ENCODE measurements at places on chromosomes 7 and 10.

- no peak for DNase-seq
These were observed 30.6 kb upstream of the MYL10 start for GRCh38 chr7:101659706-101660105.

- DNase-seq = no peak
These were observed 673.8 kb downstream of the INHBA start for GRCh38 chr7:41029072-41029499.

GRCh38 chr7:74289659-74290552 lies 699 bp downstream of the CLIP2 start:
- peak; percentile 16 for DNase-seq

- DNase-seq = no peak
These were observed 9.2 kb downstream of the PFKFB3 start for GRCh38 chr10:6211671-6212635.

DNA sequence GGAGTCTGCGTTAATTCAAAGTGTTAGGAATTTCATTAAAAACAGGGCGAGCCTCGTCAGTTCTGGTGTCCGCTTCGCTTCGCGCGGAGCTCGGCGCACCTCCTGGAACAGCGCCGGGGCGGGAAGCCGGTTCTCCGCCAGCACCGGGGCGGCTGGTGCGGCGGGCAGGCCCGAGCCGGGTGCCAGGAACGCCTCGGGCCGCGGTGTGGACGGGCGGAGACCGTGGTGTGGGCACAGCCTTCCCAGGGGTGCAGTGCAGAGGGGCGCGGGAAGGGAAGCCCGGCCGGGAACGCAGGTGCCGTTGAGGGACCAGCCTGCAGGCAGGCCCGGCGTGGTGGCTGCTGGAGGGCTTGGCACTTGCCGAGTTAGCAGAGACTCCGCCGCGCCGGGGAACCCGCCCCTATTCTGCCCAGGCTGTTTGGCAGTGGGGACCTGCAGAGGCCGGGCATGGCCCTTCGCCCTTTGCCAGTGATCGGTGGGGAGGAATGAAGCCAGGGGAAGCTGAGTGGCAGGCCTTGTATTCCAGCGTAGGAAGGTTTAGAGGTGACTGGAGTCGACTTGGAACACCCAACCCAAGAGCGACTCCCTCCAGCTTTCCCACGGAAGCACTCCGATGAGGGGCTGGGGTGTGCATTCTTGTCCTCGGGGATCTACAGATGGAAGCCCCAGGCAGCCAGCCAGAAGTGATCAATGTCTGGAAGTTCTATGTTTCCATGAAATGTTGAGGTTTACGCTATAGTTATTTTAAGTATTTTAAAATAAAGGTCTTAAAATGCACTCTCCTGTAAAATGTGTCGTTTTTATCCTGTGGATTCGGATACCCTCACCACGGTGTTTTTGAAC lies 945 bp upstream of the RHEB start:
- DNase-seq = no peak

GRCh38 chr10:132631338-132631735 lies 93.8 kb downstream of the INPP5A start:
- DNase-seq = no peak

DNA sequence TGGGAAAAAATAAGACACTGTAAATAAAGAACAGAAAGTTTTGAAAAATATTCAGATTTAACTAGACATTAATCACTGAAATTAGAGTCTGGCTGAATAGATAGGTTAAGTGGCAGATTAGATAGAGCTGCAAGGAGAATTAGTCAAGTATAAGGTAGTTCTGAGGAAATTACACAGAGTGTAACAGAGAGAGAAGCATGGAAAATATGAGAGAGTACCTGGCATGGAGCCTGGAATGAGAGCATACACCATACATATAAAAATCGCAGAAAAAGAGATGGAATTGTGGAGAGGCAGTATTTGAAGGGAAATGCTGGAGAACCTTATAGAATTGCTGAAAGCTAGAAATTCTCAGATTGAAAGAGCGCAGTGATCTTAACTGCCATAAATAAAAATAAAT lies 46.9 kb downstream of the ZNRF2 start:
- DNase-seq = no peak

- no peak for DNase-seq
These were observed 35.5 kb downstream of the PFKP start for GRCh38 chr10:3102720-3103427.

GRCh38 chr10:60312818-60313588 lies 76.7 kb downstream of the ANK3 start:
- no peak for DNase-seq

GRCh38 chr7:89731751-89732445 lies 422.4 kb upstream of the STEAP1 start:
- DNase-seq = no peak

DNA sequence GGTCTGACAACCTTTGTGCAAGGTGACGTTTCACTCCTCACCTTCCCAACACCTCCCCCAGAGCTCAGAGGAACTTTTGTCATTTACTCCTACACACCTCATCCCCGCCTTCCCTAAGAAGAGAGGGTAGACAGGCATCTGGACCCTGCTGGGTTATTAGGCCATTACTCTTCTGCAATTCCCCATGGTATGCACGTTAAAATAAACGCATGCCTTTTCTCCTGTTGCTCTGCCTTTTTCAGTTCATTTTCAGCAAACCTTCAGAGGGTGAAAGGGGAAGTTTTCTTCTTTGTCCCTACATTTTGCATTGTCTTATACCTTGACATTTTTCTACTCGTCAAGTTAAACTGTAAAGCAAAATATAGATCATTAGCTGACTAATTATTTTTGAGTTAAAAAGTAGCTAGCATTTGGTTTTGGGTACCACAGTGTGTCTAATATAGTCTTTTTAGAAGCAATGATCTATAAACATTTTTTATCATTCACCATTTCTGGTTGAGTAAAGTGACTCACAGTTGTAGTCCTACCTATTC lies 10.5 kb upstream of the EDRF1 start:
- DNase-seq = no peak

- DNase-seq = no peak
These were observed 36.2 kb downstream of the NOLC1 start for GRCh38 chr10:102188298-102188940.

DNA sequence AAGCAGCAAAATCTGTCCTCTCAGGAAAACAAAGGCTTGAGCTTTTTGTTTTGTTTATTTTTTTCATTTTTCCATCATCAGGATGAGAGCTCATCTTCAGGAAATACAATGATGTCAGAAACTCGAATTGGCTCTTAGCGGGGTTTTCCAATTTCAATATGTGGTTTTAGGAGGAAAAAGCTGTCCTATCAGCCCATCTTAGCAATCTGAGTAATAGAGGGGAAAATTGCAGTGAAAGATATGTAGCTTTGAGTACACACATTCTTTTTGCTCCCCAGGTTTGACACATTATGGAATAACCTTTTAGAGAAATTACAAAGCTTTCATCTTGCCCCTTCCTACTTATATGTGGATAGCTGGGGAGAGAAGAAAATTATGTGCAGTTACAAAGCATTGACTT lies 113.6 kb upstream of the MYO3A start:
- no peak for DNase-seq

- no peak for DNase-seq
These were observed 65.3 kb downstream of the DGKB start for GRCh38 chr7:14837216-14837615.

- DNase-seq = no peak
These were observed at the start of gene CAV1 for GRCh38 chr7:116524609-116525297. Gene CAV1, plus strand, starts transcription at chr7:116525036. Its CDS starts 27 bp downstream, at chr7:116525063.

- no peak for DNase-seq
These were observed 9.0 kb upstream of the CUZD1 start for GRCh38 chr10:122854648-122855047.

DNA sequence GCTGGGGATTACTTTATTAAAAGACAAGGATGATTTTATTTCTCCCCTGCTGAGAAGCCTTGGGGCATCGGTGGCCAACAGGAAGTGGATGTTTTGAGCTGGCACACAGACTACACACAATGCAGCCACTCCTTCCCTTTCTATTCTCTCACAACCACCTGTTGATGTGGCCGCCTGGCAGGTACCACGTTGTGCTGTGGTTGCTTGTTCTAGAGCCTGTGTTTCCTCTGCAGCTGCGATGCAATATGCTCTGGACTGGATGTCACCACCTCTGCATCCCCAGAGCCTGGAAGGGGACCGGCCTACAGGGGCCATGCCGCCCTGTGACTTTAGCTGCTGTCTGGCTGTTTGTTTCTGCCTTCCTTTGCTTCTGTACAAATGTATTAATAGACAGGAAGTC lies 195.7 kb upstream of the CELF2 start:
- DNase-seq = no peak

DNA sequence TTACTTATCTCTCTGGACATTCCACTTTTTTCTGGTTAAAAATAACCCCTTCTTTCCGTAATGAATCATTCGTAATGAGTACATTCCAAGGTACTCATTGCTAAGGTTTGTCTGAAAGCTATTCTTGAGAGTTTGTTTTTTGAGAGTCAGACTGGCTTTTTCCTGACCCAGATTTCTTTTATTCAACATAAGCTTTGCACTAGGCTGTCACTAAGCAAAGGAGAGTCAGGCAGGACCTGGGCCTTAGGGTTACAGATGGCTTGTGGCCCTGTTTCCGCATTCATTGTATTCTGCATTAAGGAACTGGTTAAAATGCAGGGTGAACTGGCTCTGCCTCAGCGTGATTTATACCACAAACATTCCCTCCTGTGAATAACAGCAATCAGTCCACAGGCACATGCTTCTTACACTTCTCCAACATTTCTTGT lies 84.1 kb downstream of the POM121L12 start:
- DNase-seq = no peak

DNA sequence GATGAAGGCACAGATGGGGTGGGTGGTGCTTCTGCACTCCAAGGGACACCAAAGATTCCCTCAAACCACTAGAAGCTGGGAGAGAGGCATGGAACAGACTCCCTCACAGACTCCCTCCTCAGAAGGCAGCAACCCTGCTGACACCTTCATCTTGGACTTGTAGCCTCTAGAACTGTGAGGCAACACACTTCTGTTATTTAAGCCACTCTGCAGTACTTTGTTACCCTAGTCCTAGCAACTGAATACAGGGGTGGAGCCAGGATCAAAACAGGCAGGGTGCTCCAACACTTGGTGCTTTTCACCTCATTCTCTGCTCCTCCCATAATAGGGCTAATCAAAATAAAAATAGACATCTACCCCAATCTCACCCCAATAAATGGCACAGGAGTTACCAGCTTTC lies 2.3 kb upstream of the GSTO1 start:
- no peak for DNase-seq

DNA sequence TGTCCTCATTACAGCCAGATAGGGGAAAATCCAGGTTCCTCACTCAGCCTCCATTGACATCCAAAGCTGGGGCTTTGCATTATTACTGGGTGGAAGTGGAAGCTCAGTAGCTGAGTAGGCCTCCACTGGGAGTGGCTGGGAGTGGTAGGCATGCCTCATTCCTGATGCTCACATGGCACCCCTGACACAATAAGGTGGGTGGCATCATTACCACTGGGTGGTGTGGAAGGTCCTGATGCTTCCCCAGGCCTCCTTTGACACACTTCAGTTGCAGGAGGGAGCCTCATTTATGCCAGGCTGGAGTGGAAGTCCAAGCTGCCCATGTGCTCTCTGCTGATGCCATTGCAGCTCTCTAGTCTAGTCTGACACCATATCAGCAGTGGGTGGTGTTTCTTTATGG lies 48.2 kb upstream of the GPR141 start:
- no peak for DNase-seq

DNA sequence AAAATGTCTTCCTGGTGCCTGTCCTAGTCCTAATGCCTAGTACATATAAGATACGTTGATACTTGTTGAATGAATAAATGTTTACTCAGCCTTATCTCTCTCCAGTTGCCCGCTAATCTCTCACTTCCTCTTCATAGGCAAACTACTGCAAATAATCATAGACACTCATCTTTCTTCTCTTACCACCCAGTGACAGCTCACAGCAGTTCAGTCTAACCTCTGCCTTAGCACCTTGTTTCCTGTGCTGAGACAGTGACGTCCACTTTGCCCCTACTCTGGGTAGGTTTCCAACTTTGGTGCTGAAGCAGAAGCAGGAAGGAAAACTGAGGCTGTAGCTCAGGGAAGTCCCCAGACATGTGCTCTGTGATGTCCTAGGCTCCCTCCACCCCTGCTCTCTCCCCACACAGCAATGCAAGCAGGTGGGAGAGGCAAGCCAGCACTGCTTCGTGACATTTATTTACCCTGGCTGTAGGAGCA lies 45.5 kb upstream of the RHOBTB1 start:
- no peak for DNase-seq

- no peak for DNase-seq
These were observed 34.5 kb downstream of the BLNK start for GRCh38 chr10:96236876-96237275.

DNA sequence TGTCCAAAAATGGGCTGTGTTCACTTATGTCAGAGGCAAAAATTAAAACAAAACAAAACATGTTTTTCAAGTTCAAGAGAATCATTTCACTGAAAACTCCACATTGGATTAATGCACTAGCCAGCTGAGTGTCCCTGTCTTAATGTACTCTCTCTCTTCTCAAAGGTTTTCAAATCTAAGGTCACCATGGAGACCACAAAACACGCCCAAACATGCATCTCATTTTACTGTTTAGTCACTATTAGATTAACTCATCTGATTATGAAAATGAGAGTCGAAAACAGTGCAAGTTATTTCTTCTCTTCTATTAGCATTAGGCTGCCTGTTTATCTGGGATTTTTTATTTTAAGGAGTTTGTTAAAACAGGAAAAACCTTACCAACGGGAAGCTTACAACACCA lies 70.8 kb upstream of the ASAH2 start:
- peak; percentile 19 for DNase-seq

Measured in CD4-positive, alpha-beta T cell treated with Interleukin-15 for 4 hours (primary cell).